ENCODE measurements at places on chromosomes 12 and 14.

DNA sequence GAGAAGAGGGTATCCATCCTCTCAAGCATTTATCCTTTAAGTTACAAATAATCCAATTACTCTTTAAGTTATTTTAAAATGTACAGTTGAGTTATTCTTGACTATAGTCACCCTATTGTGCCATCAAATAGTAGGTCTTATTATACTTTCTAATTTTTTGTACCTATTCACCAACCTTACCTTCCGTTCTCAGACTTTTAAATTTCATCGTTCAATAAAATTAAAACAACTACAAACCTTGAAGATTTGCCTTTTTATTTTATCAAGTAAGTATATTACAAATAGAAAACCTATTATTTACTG, 972 bp upstream of the DCTN2 start:
- DNase-seq, result no peak

GRCh38 chr12:28032811-28033537, 60.4 kb upstream of the PTHLH start:
- no peak for DNase-seq

DNA sequence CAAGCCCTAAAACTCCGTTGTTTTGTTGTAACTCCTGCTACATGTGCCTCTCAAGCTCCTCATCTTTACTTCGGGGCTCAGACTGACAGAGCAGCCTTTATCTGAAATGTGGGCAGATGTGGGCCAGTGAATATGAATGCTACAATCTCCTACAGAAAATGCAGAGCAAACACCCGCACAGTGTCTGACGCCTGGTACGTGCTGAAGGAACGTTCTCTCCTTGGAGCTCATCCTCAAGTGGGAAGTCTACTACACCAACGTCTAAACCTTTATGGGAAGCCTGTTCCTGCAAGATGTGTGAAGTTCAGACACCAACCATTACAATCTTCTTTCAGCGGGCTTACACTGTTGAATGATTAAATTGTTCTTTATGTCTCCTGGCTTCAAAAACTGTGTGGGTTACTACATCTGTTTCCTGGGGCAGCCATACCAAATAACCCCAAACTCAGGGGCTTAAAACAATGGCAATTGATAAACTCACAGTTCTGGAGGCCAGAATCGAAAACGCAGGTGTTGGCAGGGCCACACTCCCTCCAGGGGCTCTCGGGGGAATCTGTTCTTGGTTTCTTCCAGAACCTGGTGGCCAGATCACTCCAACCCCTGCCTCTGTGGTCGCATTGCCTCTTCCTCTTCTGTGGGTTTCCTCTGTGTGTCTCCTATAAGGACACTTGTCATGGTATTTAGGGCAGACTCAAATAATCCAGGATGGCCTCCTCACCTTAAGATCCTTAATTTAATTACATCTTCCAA, 179.7 kb upstream of the PLXNC1 start:
- no peak for DNase-seq

DNA sequence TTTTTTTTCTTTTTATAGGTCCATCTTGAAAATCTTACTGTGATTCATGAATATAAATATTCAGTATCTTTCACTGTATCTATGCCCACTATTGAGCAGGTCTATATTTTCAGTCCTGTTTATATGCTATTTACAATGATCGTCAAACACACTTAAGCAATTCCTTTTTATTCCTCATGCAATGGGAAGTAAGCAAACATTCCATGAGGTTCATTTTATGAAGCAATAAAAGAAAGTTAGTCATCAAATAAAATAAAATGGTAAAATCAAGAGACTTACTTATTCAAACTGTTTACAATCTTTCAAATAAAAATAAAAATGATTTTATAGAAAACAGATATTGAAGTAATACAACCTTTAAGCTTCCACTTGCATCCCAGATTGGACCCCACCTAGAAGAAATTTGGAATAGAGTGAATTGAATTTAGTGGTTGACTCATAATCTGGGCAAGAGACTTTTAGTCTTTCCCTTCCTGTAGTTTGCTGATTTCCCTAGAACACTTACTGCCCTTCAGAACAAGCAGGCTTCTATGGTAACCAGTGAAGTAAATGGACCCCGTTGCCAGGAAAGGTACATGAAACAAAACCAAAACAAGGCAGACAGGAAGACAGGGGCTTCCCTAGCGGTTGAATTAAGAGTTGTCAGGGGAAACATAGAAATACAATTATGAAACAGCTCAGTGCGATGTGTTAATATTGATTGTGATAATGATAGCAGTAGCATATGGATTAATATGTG, 241.0 kb upstream of the ATP2B1 start:
- peak; percentile 7 for DNase-seq

- DNase-seq, result no peak
Measured at GRCh38 chr14:56284641-56285040, 166.4 kb downstream of the PELI2 start.

DNA sequence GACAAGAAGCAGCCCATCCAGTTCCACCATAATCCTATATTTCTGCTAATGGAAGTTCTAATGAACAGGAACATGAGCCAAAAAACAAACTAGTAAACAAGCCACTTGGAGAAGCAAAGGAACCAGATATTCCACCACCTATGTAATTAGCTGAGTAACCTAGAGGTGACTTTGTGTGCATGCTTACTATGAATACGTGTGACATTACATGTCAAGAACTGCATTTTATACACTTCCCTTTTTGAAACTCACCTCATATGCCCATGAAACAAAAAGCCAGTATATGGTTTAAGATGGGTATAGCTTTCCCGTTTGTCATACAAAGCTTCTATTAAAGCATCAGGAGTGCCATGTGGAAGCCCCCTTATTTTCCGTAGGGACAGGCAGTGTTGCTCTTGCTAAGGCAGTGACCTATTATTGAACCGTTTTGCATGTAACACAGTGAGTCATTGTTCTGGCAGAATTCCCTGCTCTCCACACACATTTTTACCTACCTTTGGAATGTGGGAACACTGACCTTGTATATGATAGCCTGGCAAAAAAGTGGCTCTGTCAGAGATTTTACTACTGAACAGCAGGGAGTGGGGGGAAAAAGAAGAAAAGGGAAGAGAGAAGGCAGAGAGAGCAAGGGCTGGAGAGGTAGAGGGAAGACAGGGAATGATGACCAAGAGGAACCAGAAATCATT, 34.8 kb upstream of the FRMD6 start:
- DNase-seq, result no peak

- DNase-seq, result peak; percentile 54
Measured at GRCh38 chr12:75977952-75978671, 53.5 kb downstream of the PHLDA1 start.

DNA sequence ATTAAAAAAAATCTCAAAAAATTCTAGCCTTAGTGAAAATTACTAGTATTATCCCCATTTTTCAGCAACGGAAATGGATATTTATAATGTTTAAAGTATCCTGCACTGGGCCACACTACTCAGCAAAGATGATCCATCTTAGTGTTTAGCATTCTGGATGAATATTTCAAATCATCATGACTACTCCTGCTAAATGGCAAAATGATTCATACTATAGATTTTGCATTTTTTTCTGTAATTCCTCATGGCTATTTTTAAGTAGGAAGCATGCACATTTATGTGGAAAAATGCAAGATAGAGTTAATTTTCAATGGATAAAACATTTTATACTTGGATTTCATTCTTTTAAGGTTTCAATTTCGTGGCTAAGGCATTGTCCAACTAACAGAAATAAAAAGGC, 59.6 kb downstream of the LRFN5 start:
- DNase-seq, result no peak

GRCh38 chr12:79406993-79407392, 283.8 kb downstream of the PAWR start:
- no peak for DNase-seq

- DNase-seq, result no peak
Measured at GRCh38 chr12:6724409-6724797, 557 bp downstream of the COPS7A start.
